ENCODE measurements at places on chromosomes 11 and 22.

DNA sequence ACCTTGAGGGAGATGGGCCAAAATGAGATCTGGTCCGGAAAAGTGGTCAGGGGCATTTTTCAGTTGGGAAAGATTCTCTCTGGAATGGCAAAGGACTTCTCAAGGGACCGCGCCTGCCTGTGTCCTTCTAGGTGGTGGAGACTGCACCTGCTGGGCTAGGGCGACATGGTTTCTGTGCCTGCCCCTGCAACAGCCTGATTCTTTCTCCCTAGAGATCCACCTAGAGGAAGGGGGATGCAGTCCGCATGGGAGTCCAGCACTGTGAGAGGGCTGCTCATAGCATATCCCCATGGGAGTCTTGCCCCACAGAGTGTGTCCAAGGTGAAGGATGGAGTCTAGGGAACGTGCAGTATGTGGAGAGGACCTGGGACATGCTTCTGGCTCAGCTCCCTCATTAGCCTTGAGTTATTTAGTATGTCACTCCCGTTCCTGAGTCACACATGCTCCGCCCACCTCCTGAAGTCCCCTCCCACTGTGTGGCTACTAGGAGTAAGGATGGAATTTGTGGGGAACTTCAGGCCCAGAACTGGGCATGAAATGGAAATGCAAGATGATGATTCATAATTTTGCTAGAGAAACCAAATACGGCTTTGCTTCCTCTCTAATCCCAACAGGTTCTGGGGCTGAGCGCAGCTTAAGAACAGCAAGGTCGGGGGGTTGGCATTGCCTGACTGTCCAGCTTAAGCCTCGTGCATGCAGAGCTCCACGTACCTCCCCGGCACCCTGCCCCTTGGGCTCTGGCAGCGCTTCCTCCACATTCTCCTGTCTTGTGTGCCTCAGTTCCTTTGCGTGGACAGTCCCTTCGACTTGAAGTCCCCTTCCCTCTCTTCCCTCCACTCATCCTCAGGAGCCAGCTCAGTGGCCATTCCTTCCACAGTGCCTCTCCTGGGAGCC is 35.0 kb downstream of the GRIK4 start:
- DNase-seq = no peak

GRCh38 chr11:66728693-66729385 is at the start of gene SPTBN2:
Gene SPTBN2, minus strand, starts transcription at chr11:66729216. Its CDS starts 7,976 bp downstream, at chr11:66721240.
- no peak for DNase-seq

- DNase-seq = no peak
Observed at GRCh38 chr11:8863838-8864237, 47.2 kb upstream of the AKIP1 start.

GRCh38 chr11:44825058-44825785 is 98.5 kb downstream of the TSPAN18 start:
- no peak for DNase-seq

GRCh38 chr22:25360891-25361645 is 141.6 kb downstream of the CRYBB2 start:
- no peak for DNase-seq

- DNase-seq = peak; percentile 42
Observed at GRCh38 chr22:45083659-45084305, 74.0 kb upstream of the PHF21B start.

GRCh38 chr11:104602643-104603042 is 295.6 kb downstream of the CASP12 start:
- no peak for DNase-seq

- DNase-seq = no peak
Observed at GRCh38 chr11:20639688-20640087, 29.7 kb upstream of the NELL1 start.

GRCh38 chr22:28956506-28956905 is 73.1 kb downstream of the ZNRF3 start:
- no peak for DNase-seq

- DNase-seq = no peak
Observed at GRCh38 chr22:40193429-40194421, 16.0 kb downstream of the TNRC6B start.

- DNase-seq = no peak
Observed at GRCh38 chr11:34514597-34514996, 1.0 kb upstream of the ELF5 start.

GRCh38 chr11:95586155-95586554 is 203.4 kb downstream of the FAM76B start:
- DNase-seq = no peak

DNA sequence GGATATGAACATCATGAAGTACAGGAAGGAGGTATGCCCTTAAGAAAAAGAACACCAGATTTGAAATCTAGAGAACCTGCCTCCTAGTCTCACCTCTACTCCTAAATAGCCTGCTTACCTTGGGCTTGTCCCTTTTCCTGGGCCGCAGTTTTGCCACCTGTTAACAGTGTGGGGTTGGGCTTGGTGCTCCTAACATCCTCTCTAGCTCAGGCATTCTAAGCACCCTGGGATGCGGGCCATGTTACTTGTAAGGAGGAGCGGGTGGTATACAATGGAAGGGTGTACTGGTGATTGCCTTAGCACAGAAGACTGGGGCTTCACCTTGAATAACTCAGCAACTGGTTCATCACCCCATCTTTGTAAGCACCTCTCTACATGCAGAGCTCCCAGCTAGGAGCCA is 48.7 kb downstream of the TIMP3 start:
- no peak for DNase-seq

DNA sequence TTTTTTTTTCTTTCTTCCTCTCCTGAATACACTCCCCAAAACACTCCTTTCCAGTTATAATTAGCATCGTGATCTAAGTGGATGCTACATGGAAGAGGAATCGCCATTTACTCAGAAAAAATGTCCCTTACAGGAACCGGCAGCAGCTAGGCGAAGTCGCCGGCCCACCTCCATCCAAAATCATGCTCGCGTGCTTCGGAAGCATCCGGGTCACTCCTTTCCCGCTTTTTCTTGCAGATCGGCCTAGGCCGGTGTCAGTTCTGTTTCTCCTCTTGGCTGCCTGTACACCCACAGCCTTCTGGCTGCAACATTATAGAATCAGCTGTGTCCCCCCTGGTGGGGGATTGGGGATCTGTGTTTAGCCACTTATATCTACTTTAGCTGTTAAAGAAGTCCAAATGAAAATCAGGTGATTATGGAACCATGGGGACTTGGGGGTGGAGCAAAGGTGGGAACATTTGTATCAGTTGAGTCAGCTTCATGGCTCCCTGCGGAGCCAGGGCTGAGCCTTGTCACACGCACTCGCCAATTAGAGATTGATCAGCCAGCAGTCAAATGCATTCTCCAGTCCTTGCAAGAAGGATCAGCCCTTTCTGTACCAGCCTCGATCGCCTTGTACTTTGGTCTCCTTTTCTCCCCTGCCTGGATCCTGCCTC is 36.3 kb downstream of the ASRGL1 start:
- no peak for DNase-seq

GRCh38 chr11:118881228-118881627 is 2.5 kb upstream of the CXCR5 start:
- DNase-seq = no peak

- no peak for DNase-seq
Observed at GRCh38 chr22:17867160-17867785, 93.0 kb upstream of the BID start.

DNA sequence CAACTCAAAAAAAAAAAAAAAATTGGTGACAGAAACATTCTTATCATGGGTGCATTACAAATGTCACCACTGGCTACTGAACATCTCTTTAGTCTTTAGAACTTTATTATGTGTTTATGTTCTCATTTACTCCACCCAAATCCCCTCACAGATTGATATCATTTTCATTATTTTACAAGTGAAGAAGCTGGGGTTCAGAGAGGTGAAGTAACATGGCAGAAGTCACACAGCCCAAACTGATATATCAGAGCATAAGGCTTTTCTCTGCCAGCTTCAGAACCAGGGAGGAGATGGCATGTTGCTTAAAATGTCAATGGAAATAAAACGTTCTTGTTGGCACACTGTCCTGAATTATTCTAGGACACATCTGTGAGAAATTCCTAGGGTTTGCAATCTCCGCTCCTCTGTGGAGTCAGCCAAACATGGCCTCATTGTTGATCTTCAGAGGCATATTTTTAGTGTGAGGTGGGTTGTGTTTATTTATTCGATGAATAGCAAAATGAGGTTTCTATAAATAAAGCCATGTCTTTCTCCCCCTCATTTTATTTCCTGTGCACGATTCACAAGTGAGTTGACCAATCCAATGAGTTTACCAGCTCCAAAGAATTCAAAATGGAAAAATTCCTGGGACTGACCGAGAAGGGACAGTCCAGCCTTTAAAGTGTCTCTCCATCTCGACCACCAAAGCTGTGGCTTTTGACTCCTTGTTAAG is 72.9 kb upstream of the ANO1 start:
- DNase-seq = no peak

- DNase-seq = no peak
Observed at GRCh38 chr11:91396236-91397133, 828.1 kb upstream of the FAT3 start.

- no peak for DNase-seq
Observed at GRCh38 chr11:118207079-118207478, 17.7 kb downstream of the JAML start.

DNA sequence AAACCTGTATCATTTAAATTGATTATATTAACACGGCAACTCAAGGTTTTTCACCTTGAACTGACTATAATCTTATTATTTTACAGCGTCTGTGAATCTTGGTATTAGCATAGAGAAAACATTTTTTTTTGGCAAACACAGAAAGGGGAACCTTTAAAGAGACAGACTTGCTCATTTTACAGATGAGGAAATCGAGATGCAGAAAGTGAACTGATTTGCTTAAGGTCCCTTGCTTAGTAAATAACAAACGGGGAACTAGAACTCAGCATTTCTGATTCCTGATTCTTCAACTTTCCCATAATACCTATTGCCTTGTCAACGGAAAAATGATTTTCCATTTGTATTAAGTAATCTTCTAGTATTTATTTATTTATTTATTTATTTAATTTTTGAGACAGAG is 33.2 kb upstream of the CECR2 start:
- no peak for DNase-seq

GRCh38 chr11:35179466-35180135 is 40.6 kb downstream of the CD44 start:
- DNase-seq = no peak

GRCh38 chr22:40560551-40560950 is 76.0 kb downstream of the MRTFA start:
- DNase-seq = no peak

- no peak for DNase-seq
Observed at GRCh38 chr11:3901249-3902025, 46.0 kb downstream of the STIM1 start.

GRCh38 chr11:10205928-10206327 is 88.1 kb downstream of the SBF2 start:
- no peak for DNase-seq

Measured in activated CD8-positive, alpha-beta memory T cell treated with anti-CD3 and anti-CD28 coated beads, Interleukin-2, amount 10 ng/mL, durations not matched to agents 7 days and 5 days (primary cell).